ENCODE measurements at places on chromosomes 5 and 9.

- DNase-seq, result no peak
Observed at GRCh38 chr9:20990867-20991266, 40.6 kb downstream of the HACD4 start.

DNA sequence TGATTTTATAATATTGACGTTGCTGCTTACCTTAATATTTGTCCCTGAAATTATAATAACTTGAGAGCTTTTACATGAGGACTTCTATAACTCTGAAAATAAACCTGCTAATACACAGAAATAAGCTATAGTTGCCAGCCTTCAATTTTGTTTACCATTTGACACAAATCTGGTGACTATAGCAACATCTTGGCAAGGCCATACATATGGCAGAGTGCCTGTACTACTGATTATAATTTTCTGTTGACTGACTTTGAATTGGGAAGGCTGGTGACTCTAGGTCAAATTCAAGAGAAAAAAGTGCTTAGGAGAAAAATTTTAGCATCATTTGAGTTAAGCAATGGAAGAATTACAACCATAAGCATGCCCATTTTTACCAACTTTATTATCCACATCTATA is 581.4 kb upstream of the PTPRD start:
- DNase-seq, result no peak

DNA sequence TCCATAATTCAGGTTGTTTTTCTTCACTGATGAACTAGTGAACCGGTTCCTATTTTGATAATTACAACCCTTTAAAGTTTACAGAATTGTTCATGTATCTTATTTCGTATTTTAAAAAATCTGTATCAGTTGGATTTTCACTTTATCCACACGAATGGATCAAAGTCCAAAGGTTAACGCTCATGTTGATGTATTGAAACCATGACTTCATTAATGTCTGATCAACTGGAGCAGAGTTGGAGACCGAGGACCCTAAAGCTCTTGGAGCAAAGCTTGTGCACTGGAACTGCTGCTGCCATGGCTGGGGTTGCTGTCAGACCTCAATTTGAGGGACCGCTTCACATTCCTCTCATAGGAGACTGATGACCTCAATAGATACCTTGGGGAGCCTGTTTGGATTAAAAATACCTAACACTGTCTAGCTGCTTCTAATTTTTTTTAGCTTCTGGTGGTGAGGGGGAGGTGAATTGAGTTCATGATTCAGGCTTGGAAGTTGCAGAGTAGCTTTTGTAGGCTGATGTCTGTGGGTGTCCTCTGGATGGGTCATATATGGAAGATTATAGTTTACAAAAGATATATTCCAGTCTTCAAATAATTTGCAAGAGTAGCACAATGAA is 45.1 kb downstream of the KIAA1958 start:
- no peak for DNase-seq

DNA sequence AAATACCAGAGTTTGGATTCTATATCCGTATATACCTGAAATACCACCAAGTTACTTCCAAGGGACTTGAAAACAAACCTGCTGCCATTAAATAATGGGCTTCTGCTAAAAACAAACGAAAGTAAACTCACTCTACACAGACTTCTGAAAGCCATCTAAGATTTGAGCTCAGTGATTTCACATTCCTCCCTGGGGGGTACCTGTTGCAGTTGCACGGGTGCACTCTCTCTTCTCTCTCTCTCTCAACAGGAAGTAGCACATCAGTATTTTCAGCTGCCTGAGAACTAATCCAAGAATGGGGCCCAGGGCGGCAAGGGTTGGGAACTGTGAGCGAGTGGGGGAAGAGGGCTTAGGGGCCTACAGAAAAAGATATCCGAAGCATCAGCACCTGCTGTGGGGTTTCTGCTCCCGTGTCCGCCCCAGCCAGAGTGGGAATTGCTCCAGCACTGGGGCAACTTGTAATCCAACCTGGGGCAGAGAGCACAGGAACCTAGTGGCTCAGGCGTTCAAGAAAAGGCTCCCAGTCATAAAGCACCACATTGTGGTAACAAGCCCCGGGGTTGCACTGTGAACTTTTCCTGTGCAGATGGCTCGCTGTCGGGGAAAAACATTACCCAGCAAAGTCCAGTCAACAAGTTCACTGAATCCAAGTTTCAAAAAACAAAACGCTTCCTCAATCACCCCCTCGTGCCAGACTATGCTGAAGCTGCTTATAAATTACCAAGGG is 99.8 kb downstream of the EFNA5 start:
- DNase-seq, result peak; percentile 28

- no peak for DNase-seq
Observed at GRCh38 chr9:130474106-130474505, 29.3 kb downstream of the ASS1 start.

- no peak for DNase-seq
Observed at GRCh38 chr9:13439685-13440476, 160.4 kb upstream of the MPDZ start.

DNA sequence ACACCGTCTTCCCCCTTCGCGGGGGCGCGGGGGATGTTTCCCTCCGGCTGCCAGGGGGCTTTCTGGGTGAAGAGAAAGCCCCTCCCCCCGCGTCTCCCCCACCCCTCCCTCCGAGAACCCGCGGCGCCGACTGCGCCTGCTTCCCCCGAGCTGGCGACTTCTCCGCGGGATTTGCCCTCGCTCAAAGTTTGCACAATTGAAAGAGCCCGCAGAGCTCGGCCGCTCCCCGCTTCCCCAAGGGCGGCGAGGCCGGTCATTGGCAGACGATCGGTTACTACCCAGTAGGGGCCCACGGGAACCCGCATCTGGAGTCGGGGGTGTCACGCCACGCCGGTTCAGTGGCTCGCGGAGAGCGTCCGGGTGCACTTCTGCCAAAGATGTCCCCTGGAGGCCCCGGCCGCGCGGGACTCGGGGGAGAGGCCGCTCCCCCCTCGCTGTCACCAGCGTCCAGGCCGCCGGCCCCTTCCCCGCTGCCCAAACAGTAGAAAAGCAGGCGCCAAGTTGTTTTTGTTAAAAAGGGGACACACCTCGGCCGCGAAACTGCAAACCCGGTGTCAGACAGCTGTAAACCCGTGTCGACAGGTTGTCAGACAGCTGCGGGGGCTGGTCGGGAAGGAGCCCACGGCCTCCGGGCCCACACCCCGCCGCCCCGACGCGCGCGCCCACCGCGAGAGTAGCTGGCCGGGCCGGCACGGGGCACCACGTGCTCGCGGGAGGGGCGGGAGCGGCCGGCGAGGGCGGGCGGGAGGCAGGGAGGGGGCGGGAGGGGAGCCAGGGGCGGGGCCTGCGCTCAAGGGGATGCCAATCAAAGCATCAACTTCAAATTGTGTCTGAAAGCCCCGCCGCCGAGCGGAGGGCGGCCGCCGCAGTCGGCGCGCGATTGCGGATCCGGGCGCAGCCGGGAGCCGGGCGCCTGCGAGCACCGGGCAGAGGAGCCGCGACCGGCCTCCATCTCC is at the start of gene IRX1:
Gene IRX1, plus strand, starts transcription at position 827 of the 956 bp plus-strand sequence. CDS start 274 bp downstream, outside the sequence.
- DNase-seq, result no peak

DNA sequence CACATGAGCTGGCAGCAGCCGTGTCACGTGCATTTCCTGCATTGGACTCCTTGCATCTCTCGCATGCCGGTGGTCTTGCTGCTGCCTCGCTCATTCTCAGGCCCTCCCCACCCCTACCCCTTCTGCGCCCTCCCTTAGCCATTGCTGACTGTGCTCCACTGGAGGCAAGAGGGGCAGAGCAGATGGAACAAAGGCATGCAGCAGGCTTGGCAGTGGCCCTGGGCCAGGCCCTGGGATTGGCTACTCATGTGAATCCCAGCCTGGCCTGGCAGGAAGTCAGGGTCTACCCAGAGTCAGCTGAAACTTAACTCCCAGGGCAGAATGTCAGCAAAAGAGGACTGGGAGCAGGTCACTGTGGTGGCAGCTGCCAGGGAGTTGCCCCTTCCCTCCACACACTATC is 62.3 kb downstream of the TSTD2 start:
- DNase-seq, result no peak

DNA sequence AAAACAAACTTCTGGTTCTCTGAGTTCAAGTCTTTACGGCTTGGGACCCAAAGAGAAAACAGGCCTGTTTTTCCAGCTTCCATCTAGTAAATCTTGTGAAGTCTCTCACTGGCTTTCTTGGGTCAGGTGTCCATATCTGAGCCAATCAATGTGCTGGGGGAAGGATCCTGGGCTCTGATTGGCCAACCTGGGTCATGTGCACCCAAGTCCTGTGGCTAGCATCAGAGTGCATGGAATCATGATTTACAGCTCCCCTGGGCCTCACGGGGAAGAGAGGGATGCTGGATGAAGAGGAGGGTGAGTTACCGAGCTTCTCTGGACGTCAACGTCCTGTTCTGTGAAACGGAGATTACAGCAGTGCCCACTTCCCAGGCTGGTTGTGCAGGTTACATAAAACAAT is 19.4 kb downstream of the CXCL14 start:
- peak; percentile 37 for DNase-seq

GRCh38 chr9:77156646-77157371 is 20.5 kb upstream of the VPS13A start:
- DNase-seq, result no peak
